ENCODE measurements at places on chromosomes 13 and 19.

DNA sequence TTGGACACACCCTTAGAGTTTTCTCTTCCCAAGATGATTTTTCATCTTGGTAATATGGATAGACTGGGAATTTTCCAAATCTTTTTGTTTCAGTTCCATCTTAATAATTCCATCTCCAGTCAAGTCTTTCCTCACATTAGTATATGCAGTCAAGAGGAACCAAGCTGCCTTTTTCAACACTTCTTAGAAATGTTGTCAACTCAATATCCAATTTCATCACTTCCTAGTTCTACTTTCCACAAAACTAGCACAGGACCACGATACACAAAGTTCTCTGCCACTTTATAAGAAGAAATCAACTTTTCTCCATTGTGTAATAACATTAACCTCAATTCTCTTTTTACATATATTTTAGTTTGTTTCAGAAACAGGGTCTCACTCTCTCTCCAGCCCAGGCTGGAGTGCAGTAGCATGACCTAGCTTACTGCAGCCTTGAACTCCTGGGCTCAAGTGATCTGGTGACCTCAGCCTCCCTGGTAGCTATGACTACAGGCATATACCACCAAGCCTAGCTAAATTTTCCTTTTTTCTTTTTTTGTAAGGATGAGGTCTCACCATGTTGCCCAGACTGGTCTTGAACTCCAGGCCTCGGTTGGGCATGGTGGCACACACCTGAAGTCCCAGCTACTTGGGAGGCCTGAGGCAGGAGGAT lies 15.5 kb downstream of the ZNF443 start:
- no peak for DNase-seq

DNA sequence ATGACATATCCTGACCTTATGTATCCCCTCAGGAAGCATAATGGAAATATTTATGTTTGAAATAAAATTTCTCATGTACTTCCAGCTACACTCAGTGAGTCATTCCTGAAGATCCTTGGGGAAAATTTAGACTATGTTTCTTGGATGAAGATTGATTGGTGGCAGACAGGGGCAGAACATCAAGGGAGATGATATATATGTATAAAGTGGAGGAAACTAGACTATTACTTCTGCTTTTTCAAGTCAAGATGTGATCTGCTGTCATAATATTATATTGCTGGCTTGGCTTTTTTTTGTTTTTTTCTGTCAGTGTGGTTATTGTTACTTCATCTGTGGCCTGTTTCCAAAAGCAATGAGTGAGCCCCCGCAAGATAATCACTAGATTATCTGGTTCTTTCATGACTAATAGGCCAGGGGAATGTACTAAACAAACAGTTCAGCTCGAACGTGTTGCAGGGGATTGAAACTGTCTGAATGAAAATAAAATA lies 87.2 kb upstream of the TNFSF11 start:
- DNase-seq: no peak

DNA sequence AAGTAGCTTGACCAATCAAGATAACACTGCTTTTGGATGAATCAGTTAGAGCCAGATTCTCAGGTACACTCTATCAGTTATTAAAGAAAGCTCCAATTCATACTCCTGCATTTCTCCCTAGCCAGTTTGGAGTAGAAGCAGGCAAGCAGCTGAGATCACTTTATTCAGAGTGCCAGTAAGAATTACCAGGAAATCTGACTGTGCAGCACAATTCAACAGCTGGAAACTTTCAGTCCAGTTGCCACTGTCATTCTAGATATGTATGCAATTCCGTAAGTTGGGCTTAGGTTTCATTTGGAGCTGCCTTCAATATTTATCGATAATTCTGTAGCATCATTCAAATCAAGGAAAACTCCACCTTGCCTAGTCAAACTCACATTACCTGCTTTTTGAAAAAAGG lies 2625.6 kb upstream of the PCDH20 start:
- DNase-seq: no peak

DNA sequence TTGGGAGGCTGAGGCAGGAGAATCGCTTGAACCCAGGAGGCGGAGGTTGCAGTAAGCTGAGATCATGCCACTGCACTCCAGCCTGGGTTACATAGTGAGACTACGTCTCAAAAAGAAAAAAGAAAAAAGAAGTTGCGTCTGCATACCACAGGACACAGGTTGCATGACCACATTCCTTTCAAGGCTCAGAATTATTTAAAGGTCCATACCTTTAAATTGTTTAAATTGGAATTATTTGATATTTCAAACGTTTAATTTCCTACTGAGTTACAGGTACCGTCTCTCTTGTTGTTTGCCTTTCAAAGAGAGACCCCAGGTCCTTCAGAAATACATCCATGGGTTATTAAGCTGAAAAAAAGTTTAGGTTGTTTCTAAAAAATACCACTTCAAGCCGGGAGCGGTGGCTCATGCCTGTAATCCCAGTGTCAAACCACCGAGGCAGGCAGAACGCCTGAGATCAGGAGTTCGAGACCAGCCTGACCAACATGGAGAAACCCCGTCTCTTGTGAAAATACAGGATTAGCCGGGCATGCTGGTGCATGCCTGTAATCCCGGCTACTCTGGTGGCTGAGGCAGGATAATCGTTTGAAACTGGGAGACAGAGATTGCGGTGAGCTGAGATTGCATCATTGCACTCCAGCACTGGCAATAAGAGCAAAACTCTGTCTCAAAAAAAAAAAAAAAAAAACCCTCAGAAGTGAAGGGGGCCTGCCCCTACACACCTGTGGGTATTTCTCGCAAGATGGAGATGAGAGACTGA lies 18.6 kb downstream of the ZNF816 start:
- DNase-seq: no peak

GRCh38 chr19:4713384-4713951 lies 10.2 kb downstream of the DPP9 start:
- DNase-seq: no peak

GRCh38 chr13:32370805-32371204 lies 55.5 kb downstream of the BRCA2 start:
- DNase-seq: no peak

DNA sequence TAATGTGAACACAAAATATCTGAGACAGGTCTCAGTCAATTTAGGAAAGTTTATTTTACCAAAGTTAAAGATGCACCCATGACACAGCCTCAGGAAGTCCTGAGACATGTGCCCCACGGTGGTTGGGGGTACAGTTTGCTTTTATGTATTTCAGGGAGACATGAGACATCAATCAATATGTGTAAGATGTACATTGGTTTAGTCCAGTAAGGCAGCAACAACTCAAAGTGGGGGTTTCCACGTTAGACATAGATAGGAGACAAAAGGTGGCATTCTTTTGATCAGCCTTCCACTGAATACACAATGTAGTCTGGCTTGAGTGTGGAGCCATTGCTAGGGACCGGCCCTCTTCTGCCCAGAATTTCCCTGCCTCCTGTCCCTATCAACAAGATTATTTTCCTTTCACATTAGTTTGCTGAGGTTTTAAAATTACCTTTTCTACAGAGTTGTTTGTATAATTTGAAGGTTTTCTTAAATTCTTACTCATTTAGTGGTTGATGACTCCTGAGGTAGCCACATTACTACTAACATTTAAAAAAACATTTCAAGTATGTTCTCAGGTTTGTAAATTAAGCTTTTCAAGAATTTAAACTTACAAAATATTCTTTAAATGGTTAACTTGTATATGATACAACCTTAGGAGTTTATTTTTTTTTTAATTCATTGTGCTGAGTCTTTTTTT lies 33.2 kb downstream of the RNASEH2B start:
- DNase-seq: no peak

DNA sequence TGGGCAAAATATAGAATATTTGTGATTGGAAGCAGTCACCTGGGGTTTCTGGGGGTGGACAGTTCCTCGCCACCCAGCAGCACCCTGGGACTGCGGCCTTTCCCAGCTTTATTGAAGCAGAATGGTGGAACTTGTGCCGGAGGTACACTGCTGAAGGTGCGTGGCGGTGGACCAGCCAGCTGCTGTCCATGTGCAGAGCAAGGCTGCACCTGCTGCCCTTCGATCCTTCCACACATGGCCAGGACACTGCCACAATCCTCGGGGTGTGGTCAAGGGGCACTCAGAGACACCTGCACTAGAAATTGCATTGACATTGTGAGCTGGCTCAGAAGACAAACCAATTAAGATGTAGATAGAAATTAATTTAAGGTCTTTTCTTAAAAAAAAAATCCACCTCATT lies 11.4 kb upstream of the GPI start:
- no peak for DNase-seq

DNA sequence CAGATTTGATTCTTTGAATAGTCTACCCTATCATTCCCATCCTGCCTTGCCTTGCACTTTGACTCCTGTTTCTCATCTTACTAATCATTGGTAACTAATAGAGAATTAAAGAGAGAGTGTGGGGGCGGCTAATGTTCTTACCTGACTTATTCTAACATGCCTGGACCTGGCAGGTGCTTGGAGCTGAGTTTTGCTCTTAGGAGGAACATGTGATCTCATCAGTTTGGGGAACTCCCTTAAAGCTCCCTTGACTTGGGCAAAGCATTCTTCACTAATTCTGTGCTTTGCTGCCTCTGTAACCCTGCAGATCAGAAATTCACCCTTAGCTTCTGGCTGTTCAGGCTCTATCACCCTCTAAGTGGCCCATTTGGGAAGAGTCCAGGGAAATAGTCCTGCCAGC lies 861.1 kb downstream of the GPC5 start:
- DNase-seq: no peak

DNA sequence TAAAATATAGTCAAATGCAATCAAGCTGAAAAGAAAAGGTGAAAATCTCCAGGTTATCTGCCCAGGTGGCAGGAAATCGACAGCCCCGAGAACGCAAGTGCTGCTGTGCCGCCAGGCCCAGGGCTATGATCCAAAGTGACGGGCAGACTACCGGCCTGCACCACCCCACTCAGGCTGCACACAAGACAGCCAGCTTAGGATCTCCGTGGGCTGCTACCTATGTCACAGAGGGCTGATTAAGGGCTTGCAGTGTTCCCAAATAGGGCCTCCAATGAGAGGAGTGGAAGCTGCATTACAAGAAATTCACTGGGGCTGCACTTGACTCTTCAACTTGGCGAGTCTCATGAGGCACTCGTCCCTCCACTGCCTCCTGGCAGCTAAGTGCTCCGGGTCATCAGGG lies 121.8 kb downstream of the CRYL1 start:
- DNase-seq: no peak

- DNase-seq: no peak
Measured at GRCh38 chr19:32176591-32176990, 168.8 kb upstream of the ZNF507 start.

DNA sequence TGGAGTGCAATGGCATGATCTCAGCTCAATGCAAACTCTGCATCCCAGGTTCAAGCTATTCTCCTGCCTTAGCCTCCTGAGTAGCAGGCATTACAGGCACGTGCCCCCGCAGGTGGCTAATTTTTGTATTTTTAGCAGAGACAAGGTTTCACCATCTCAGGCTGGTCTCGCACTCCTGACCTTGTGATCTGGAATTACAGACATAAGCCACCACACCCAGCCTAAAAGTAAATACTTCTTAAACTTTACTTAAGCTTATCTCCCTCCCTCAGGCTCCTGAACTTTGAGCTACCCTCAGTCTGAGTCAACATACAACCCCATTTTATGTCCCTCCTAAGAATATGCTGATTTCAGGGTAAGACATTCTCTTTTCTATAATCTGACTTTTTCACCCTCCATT lies 66.1 kb downstream of the ZNF486 start:
- no peak for DNase-seq

GRCh38 chr19:7918615-7919421 lies 1.3 kb upstream of the SNAPC2 start:
- DNase-seq: no peak

- no peak for DNase-seq
Measured at GRCh38 chr13:37905736-37906135, 36.2 kb upstream of the TRPC4 start.

DNA sequence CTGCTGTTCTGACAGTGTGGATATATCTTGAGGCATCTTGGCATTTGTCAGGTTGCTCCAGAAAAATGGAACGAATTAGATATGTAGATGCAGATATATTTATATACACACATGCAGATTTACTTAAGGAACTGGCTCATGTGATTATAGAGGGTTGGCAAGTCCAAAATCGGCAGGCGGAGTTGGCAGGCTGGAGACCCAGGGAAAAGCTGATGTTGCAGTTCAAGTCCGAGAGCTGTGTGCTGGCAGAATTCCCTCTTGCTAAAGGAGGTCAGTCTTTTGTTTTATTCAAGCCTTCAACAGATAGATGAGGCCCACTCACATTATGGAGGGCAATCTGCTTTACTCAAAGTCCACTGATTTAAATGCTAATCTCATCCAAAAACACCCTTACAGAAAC lies 24.4 kb upstream of the CSNK1A1L start:
- no peak for DNase-seq

- no peak for DNase-seq
Measured at GRCh38 chr13:105139048-105139379, 1396.4 kb downstream of the EFNB2 start.

DNA sequence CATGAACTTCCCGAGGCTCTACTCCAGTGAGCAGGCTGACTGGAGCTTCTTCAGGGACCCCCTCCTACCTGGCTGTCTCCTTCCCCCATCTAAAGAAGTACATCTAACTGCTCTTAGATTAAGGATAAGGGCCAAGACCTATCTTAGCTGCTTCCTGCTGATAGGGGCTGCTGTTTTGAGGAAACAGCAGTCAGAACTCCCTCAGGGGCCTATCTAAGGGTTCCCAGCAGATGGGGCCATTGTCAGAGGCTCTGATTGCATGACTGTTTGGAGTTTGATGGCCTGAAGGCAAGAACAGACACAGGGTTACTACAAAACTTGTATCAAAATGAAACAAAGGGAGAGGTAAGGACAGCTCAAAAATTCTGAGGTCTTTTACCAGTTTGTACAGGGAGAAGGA lies 2636.9 kb upstream of the PCDH20 start:
- DNase-seq: no peak

DNA sequence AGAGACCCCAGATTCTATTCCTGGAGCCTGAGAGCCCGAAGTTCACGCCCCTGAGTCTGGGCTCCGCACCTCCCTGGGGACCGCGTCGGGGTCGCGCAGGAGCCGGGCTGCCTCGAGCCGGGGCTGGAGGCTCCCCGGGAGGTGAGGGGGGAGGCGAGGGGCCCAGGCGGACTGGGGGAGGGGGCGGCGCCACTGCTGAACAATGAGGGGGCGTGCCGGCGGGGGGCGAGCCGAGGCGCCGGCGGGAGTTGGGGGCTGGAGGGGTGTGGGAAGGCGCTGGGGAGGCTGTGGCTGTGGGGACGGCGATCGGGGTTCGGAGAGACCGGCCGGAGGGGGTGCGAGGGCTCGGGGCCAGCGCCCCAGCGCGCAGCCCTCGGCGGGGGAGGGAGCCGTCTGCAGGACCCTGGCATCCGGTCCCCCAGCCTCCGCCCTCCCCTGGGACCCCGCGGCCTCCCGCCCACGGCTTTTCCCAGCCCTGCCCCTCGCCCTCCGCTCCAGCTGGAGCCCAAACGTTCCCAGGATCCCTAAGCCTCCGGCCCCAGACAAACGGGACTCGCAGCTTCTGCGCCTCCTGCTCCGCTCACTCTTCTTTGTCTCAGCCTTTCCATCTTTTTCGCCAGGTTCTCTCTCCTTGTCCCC lies 922 bp downstream of the PLEKHG2 start:
- DNase-seq: no peak

GRCh38 chr13:113660066-113660465 lies 2.1 kb upstream of the ATP4B start:
- DNase-seq: no peak

GRCh38 chr19:47353307-47353712 lies 4.2 kb downstream of the DHX34 start:
- no peak for DNase-seq

Data from natural killer cell treated with Interleukin-12 subunit alpha and Interleukin-12 subunit beta and Interleukin-15 and Interleukin-18, amount 100 ng/mL, for 72 hours (primary cell).